AML-193 (cell line): ENCODE measurements at places on chromosomes 7 and 10.

DNA sequence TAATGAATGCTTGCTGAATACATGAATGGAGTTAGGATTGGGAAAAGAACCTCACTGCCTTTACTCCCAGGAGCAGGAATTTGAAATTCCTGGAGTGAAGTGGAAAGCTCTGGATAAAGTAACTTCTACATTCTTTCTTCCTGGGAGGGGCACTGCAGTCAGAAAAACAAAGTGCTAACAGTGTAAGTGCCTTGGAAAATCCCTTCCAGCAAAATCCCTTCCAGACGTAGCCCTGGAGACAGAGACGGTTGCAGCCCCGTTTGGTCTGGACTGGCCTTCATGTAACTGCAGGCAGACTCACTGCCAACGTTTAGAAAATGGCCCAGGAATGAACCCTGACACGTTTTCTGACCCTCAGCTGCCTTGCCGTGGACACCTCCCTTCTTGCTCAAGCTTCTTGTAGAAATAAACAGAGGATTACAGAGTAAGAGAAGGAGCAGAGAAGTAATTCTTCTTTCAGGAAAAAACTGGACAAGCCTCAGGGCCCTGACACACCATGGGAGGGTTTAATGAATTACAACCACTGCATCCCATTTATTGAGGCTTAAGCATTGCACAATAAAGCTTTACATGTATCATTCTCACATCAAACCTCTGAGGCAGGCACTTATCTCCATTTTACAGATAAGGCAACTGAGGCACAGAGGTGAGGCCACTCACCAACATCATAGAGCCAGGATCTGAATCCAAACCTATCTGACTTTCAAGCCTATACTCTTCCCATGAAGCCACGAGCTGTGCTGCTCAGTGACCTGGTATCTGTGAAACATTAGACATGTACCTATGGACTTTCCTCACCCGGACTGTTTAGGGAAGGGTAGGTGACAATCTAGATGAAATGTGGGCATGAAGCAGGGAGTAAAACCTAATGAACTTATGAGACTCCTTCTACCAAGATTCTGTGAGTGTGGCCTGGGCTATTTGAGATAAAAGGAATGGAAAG, 7.8 kb downstream of the ITPRIP start:
- DNase-seq, result no peak

DNA sequence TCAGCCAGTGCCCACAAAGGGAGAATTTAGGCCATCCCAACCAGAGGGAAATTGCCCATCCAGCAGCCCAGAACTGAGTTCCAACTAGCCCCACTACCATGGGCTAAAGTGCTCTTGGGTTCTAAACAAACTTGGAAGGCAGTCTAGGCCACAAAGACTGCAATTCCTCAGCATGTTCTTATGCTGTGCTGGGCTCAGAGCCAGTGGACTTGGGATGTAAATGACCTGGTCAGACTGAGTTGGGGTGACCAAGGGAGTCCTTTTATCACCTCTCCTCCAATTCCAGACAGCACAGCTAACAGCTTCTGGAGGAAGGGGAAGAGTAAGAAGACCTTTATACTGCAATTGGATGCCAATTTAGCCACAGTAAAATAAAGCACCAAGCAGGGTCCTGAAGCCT, 607.2 kb upstream of the KCND2 start:
- no peak for DNase-seq

DNA sequence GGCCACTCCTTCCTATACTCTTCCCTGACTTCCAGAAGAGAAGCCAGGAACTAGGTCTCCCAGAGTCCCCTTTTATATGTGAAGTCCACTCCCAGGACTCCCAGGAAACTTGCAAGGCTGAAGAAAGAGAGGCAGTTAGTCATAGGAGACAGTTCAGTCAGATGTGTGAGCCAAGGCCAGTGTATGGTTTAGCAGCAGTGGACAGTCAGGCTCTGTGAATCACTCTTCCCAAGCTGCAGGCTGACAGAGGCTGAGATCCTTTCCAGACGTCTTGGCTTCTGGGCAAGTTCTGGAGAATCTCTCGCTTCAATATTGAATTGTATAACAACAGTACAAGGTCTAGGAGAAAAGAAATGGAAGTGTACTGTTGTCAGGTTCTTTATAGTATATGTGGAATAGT, 26.9 kb downstream of the BLVRA start:
- no peak for DNase-seq

DNA sequence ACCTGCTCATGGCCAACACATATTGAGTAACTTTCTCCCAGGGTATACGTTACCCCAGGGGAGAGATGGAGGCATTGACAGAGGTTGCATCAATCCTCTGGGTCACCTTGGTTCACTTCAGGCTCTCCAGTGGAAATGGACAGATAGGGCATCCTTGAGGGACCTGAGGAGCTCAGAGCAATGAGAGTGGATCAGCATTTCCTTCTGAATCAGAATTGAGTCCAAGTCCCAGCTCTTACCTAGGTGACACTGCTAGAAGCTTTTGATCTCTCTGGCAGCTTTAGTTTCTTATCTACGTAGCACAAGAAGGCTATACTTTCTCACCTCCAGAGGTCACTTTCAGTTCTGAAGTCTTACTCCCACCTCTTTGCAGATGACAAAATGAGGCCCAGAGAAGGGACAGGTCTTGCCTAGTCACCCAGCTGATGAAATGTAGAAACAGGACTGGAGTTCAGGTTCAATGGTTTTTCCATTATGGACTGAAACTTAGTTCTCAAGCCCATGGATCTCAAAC, 35.2 kb downstream of the PANK1 start:
- DNase-seq, result no peak

- DNase-seq, result no peak
Observed at GRCh38 chr10:120600871-120601649, 144.0 kb downstream of the PLPP4 start.

DNA sequence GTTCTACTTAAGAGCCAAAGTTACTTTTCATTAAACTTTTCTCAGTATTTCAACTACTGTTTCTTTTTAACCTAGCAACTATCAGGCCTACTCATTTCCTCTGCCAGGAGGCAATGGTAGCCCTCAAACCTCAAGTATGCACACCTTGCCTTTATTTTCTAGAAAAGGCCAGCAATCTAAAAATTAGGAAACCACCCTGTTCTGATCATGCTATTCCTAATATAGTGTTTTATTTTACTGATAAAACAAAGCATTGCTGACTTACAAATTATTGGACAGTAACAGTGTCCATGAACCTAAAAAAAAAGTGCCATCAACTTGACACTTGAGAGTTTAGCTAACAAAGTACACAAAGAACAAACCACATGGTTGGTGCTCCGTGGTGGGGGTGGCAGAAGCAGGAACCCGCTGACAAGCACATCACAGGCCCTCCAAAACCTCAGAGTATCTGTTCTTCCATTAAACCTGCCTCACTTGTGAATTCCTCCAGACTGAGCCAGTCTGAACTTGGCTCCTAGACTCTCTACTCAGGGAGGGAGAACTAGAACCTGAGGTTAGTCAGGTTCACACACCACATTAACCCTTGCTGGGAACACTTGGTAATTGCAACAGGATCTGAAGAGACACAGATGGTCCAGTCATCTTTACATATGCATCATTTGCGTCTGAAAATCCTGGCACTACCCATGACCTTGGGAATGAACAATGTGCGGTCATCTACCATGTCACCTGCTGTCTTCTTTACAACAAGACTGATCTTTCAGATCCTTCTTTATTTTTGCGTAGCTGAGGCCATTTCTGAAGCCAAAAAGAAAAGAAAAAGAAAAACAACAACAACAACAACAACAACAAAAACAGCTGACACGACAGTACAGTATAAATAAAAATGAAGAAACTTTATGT, 31.9 kb downstream of the PIP4K2A start:
- no peak for DNase-seq

GRCh38 chr7:74587435-74588126, 69.9 kb upstream of the GTF2I start:
- DNase-seq, result no peak

DNA sequence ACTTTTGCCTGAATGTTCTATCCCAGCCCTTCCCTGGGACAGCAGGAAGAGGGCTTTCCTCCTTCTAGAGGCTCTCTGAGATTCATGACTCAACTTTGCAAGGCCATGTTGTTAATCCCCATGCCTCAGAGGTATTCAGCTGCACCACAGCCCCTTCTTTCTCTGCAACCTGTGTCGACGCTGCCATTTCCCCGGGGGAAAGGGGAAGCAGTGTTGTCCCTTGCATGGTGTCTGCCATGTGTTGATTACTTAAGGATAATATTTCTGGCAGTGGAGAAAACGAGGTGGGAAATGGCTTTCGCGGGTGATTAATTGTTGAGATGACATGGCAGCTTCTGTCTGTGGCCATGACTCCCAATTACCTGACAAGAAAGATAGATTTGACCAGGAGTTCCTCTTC, 133.1 kb downstream of the SORCS3 start:
- no peak for DNase-seq

GRCh38 chr10:22349755-22350154, 4.5 kb downstream of the SPAG6 start:
- DNase-seq, result no peak

- no peak for DNase-seq
Observed at GRCh38 chr7:36535866-36536664, 146.4 kb downstream of the ANLN start.

GRCh38 chr7:64934478-64934877, 31.4 kb downstream of the ZNF273 start:
- no peak for DNase-seq

- no peak for DNase-seq
Observed at GRCh38 chr7:130329681-130330080, 14.9 kb upstream of the CPA5 start.

GRCh38 chr10:8400151-8400550, 345.7 kb downstream of the GATA3 start:
- DNase-seq, result no peak
